ENCODE measurements at places on chromosomes 3 and 15.

DNA sequence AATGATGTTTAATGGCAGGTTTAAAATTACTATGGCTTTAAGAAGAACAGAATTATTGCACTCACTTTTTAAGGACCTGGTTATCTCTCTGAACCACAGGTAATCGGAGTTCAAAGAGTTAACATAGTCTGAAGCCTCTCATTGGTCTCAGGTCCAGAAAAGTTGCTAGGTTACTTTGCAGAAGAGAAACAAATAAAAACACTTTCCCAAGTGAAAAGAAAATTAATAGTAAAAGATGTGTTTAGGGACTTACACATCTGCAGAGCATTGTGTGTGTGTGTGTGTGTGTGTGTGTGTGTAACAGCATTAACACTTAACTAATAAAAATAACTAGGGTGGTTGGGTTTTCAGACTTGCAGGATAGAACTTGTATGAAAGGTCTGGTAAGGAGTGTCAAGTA is 1.0 kb downstream of the MASP1 start:
- no peak for DNase-seq

DNA sequence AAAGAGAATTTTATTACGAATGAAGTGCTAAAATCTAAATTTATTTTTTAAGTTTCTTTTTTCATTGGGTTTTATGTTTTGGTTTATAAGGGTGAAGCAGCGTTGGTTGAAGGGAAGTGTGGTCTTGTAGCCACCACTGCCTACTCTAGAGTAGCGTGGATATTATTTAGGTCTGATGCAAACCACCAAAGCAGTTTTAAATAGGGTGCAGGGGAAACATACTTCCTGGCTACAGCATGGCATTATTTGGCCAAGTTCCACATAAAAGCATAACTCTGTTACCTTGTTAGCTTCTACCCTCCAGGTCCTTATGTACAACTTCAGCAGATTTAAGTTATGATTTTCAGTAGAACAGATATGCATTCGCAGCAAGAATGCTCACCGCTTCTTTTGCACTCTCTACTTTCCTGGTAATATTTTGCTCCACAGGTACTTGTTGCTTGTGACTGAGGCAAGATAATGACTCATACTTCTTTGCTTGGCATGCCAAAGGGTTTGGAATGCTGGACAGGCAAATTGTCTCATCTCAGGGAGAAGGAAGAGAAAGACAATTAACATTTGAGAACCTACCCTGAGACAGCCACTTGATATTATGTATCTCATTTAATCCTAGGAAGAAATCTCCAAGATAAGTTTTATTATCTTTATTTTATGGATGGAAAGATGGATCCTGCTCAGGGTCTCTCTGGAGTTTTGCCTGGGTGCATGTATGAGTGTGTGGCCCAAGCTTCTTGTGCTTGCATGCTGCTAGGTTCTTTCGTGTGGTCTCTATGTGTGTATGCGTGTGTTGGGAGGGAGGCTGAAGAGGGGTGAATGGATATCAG is 5.4 kb downstream of the TGFBR2 start:
- DNase-seq, result peak; percentile 79

- no peak for DNase-seq
These were observed 5.2 kb downstream of the PARP3 start for GRCh38 chr3:51947215-51947900.

- DNase-seq, result no peak
These were observed 77.8 kb downstream of the DNAJB8 start for GRCh38 chr3:128388932-128389331.

DNA sequence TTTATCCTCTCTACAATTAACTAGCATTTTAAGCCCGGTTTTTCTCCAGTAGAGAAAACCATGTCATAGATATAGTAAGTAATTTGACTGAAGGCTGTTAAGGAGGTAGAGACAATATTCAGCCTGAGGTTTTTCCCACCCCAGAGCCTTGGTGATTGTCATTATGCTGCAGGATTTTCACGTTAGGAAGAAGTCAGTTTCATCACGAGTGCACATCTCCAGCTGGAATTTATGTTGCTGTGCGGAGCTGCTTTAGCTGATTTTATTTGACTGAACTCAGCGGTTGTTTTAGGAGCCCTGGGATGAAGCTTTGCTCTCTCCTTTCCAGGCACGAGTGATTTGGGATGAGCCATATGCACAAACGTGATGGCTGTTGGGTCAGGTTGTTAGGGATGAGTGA is 271.3 kb upstream of the RGMA start:
- no peak for DNase-seq

GRCh38 chr3:69751074-69751476 is 11.8 kb downstream of the MITF start:
- DNase-seq, result no peak

DNA sequence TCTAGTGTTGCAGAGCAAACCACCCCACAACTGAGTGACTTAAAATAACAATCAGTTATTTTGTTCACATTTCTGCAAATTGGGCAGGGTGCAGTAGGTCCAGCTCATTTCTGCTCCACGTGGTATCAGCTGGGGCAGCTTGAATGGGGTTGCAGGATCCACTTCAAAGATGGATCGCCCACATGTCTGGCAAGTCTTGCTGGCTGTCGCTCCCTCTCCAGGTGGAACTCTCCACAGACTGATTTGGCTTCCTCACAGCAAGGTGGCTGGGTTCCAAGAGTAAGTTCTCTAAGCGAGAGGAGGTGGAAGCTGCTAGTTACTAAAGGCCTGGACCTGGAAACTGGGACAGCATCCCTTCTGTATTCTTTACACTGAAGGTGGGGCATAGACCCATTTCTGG is 213.3 kb downstream of the SLC9A9 start:
- DNase-seq, result no peak

- DNase-seq, result no peak
These were observed 9.8 kb downstream of the MSL2 start for GRCh38 chr3:136186344-136186743.

- no peak for DNase-seq
These were observed 94.4 kb downstream of the SCN11A start for GRCh38 chr3:38957296-38957695.

- DNase-seq, result no peak
These were observed 315.7 kb upstream of the SLCO3A1 start for GRCh38 chr15:91537856-91538255.

GRCh38 chr3:141243271-141243707 is 11.7 kb downstream of the PXYLP1 start:
- peak; percentile 63 for DNase-seq
